Psoas muscle (tissue), 8 donors: ENCODE measurements at places on chromosomes 5 and 9. TPM values are rescaled to one million over a fixed set of nuclear protein-coding genes. Genes with fewer than 3 reads are reported as not detected.

Gene SH3GL2
- not detected for total RNA-seq

DNA sequence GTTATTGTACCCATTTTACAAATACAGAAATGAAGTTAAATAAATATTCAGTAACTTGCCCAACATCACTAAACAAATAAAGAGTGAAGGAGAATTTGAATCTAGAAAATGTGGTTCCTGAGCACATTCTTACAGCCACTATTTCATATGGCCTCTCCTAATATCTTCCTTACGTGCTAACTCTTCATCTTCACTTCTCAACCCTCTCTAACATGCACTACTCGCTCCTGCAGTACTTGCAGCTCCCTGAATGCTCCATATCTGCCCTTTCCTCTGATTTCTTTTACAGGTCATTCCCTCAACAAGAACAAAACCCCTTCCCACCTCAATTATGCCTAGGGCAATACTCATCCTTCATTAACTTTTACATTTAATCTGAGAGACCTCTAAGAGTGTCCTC, 711.5 kb downstream of the CETN3 start:
- DNase-seq, result no peak

Gene ACSL6
- 0.52 TPM for total RNA-seq

Gene TMEM232
- 0.38 TPM for total RNA-seq

Gene DELE1
- total RNA-seq, result 59.2 TPM

- no peak for DNase-seq
These were observed 13.3 kb downstream of the PDGFRB start for GRCh38 chr5:150142185-150142958.

Gene ZNF484
- total RNA-seq, result 4.2 TPM

- DNase-seq, result no peak
These were observed 439 bp upstream of the DDX46 start for GRCh38 chr5:134758176-134758503.

GRCh38 chr5:160011471-160011870, 2.5 kb downstream of the TTC1 start:
- no peak for DNase-seq

- no peak for DNase-seq
These were observed 1.6 kb downstream of the HAPLN1 start for GRCh38 chr5:83718936-83719495.

DNA sequence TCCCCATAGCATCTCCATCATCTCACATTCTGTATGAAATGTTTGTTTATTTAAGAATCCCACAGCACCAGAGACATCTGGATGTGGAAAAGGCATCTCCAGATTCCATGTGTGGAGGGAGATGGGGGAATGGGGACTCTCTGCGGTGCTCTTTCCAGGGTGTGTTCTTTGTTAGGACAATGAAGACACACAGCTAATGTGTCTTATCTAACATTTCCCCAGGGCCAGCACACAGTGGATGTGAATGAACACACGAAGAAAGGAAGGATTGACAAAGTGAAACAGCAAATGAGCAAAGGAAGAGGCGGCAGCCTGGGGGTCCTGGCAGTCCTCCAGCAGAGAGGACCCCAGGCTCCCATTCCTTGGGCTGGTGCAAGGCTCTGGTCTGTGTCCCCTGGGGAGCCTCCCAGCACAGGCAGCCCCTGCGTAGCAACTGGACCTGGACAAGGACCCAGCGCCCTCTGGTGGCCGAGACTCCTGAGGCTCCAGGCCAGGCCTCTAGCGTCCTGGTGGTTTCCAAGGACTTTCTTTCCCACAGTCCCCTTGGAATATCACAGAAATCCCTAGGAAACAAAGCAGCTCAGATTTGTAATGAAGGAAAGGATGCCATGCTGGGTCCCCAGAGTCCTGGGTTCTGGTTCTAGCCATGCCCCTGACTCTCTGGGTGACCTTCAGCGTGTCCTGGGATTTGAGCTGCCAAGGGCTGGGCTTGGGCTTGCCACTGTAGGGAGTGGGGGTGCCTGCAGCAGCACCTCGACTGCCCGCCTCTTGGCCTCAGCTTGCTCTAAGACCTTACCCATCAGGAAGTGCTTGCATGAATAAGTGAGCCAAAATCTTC, 3.5 kb upstream of the PDLIM7 start:
- DNase-seq, result peak; percentile 96

GRCh38 chr5:5421149-5421960, 1.1 kb upstream of the ICE1 start:
- DNase-seq, result no peak

- DNase-seq, result no peak
These were observed 173.3 kb upstream of the CLINT1 start for GRCh38 chr5:158032246-158032645.

DNA sequence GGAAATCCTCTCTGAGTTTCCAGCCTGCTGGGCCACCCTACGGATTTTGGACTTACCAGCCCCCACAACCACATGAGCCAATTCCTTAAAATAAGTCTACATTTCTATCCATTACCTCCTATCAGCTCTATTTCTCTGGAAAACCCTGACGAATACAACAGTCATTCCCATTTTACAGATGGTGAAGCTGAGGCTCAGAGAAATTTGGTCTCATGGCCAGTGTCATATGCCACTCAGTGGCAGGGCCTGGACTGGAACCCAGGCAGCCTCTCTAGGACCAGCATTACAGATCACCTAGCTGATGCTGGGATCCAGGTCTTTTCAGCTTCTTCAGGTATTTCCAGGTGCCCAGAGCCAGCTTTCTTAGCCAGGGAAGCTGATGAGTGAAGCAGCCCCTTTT, 45.0 kb upstream of the SH3PXD2B start:
- no peak for DNase-seq

DNA sequence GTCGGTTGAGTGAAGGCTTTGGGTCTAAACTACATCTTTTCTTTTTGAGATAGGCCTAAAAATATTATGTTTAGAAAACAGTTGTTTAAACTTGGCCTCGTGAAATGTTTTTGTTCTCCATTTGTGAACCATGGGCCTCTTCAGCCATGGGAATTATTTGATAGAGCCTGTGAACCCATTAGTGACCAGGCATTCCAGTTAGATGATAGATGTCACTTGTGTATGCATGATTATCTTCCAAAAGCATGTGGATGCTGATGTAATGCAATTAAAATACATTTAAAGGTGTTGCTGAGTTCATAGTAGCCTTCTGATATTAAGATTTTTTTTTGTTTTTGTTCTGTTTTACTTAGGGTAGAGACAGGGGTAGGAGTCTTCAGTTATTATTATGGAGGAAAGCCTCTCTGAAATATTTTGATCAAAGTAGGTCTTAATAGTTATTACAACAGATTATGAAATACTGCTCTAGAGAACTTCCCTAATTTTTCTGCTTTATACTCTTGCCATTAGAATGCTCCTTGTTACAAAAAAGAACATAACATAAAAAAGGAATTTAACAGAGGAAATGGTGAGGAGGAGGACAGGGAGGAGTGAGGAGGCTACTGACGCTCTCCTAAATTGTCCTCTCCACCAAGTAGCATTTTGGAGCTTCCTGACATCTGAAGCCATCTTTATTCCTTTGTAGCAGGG, 32.9 kb downstream of the CPEB4 start:
- DNase-seq, result no peak

- DNase-seq, result no peak
These were observed 184.5 kb downstream of the TRIO start for GRCh38 chr5:14327624-14328023.

Gene SPATA31E1
- not detected for total RNA-seq

DNA sequence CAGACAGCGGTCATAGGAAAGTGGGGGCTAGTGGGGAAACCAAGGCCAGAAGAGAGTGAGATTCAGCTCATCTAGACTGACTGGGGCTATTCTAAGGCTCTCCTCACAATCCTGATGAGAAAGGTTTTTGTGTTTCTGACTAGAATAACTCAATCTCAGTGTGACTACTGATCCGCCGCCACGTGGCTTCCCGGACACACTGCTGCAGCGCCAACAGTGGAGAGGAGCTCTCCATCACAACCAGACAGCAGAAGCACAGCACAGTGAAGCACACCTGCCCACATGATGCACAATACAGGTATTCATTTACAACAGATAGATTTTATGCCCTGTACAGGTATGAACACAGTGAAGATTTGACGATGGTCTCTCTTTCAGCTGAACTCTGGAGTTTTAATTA, 25.4 kb downstream of the NREP start:
- no peak for DNase-seq

Gene C1QTNF3
- 1.6 TPM for total RNA-seq

DNA sequence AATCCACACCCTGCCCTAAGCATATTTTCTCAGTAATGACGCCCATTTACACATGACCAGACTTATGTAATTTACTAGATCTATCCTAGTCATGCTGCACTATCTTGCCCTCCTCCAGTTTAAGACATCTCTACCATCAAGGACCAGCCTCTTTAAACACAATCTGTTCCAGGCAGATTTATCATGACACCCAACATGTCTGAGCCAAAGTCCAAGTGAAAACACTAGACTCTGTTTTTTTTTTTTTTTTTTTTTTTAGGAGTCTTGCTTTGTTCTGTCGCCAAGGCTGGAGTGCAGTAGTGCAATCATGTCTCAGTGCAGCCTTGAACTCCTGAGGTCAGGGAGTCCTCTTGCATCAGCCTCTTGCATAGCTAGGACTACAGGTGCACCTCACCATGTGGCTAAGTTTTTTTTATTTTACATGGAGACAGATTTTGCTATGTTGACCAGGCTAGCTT, 354.6 kb downstream of the ARRDC3 start:
- DNase-seq, result no peak

DNA sequence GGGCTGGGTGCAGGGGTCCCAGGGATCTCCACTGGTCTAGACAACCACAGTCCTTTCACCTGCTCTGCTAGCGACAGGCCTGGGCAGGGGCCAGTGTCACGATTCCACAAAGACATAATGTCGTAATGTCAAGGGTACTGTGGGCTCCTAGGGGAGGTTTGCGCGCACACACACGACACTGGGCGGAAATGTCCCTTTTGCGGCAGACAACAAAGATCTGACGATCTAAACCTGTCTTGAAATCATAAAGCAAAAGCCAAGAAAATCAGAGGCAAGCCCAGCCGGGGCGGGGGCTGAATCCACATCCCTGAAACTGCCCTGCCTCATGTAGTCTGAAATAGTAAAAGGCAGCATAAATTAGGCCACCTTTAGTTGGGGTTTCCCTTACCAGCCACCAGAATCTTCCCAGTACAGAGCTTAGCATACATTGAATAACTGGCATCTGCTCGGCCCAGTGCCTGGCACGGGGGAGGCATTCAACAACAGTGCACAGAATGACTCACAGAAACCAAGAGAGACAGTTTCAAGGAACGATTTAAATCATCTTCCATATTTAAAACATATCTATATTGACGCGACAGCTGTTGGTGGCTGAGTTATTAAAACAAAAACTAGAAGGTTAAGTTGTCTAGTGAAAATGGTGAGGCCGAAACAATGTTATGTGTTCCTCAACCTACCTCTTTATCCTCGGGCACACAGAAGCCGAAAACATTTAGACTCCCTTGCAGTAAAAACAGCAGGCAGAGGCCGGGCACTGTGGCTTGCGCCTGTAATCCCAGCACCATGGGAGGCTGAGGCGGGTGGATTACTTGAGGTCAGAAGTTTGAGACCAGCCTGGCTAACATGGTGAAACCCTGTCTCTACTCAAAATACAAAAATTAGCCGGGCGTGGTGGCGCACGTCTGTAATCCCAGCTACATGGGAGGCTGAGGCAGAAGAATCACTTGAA, 151.0 kb downstream of the MYO10 start:
- no peak for DNase-seq

GRCh38 chr9:112753725-112754124, 3.2 kb downstream of the SNX30 start:
- no peak for DNase-seq

- DNase-seq, result no peak
These were observed 1.6 kb upstream of the TMEM245 start for GRCh38 chr9:109121232-109121796.

- no peak for DNase-seq
These were observed 174.5 kb downstream of the FGF18 start for GRCh38 chr5:171593976-171594375.

- DNase-seq, result peak; percentile 67
These were observed 179.7 kb upstream of the ANKRD55 start for GRCh38 chr5:56412601-56413379.

DNA sequence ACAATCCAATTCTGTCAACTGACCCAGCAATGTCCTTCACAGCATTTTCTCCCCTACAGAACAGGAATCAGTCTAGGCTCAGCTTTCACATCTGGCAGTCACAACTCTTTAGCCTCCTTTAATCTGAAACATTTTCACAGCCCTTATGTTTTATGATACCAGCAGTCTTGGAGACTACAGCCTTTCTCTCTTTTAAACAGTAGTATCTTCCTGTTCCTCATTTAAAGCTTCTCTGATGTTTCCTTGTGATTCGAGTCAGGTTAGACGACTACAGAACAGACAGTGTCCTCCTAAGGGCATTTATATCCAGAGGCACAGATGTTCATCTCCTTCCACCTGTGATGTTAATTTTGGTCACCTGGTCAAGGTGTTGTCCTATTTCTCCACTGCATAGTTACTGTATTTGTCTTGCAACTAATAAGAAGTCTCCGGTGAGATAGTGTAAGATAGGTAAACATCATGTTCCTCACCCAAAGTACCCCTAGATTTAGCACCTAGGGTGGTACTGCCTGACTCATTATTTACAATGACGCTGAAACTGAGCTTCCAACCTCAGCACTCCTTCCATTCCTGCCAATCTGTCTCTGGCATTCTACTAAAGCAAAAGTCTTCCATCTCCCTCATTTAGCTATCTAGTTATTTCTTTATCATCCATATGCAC, 20.7 kb downstream of the TTC39B start:
- DNase-seq, result no peak
